ENCODE measurements at places on chromosomes 2 and 18. TPM values are rescaled to one million over a fixed set of nuclear protein-coding genes. Genes with fewer than 3 reads are reported as not detected.

DNA sequence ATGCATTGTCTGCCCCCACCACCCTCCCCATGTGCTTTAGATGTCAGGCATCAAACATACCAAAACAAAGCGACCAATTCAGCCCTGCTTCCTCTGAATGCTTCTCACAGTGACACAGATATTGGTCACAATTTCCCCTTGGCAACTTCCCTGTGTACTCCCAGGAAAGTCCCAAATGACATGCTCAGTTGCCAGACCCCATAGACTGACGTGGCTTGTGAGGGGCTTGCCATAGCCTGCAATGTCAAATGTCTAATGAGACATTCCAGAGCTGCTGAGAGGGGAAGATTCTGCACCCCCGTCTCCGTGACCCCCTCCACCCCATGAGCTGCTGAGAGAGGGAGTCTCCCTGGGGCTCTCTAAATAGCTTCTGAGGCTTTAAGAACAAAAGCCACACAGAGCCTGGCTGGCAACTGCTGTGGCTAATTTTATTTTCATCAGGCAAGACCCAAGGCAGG lies 47.3 kb downstream of the RFTN2 start:
- DNase-seq, result peak; percentile 6

- DNase-seq, result no peak
Measured at GRCh38 chr2:233288663-233289062, 19.0 kb upstream of the SAG start.

DNA sequence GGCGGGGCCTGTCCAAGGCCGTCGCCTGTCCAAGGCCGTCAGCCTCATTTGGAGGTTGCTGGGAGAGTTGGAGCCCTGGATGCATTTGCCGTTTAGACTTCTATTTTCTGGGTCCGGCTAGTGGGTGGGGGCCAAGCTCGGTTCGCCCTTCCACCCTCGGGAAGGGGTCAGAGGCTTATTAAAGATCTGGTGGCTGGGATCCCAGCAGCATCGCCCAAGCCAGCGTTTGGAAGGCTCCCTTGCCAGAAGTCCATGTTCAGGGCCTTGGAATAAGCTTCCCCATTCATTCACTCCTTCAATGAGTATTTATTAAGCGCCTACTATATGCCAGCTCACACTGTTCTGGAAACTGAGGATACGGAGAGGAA lies 516 bp upstream of the DOCK10 start:
- DNase-seq, result no peak

- DNase-seq, result no peak
Measured at GRCh38 chr2:31922542-31923408, 88.0 kb downstream of the MEMO1 start.

DNA sequence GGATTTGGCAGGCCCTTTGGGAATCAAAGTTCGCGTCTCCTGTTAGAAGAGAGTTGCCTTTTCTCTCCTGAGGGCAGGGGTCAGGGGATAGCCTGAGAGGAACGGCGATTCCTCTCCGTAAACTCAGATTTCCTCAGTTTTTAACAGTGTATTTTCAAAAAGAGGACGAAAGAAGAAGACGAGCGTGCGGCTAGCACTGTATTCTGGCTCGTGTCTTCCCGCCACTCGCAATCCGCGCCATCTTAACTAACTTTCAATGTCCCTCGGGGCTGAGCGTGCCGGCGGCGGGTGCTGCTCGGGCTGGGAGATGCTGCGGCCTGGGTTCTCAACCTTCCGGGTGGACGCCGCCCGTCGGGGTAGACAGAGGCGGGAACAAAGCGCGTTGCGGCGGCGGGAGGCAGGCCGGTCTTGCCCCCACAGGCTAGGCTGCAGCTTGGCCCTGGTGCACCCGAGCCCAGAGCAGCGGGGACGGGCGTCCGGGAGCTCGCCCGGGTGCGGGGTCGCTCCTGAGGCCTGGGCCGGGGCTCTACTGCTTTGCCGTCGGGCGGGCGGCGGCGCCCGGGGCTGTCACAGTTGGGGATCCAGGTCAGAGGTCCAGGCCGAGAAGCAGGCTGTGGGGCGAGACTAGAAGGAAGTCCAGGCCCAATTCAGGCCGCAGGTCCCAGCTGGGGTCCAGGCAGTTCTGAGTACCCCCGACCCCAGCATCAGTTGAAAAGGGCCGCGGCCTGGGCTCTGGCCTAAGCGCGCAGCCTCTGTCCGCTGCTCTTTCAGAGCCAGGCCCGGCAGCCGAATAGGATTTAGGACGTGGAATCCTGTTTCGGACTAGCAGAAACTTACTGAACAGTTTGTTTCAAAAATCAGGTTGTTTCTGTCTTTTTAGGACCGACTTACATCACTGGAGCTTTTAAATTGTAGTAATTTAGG lies 11.8 kb downstream of the TBR1 start:
- no peak for DNase-seq

The MRPS5 gene
- total RNA-seq, result 67.8 TPM

- DNase-seq, result no peak
Measured at GRCh38 chr2:62408241-62408677, 97.7 kb downstream of the TMEM17 start.

The KCNG2 gene
- total RNA-seq, result not detected

The CFAP221 gene
- 0.42 TPM for total RNA-seq

DNA sequence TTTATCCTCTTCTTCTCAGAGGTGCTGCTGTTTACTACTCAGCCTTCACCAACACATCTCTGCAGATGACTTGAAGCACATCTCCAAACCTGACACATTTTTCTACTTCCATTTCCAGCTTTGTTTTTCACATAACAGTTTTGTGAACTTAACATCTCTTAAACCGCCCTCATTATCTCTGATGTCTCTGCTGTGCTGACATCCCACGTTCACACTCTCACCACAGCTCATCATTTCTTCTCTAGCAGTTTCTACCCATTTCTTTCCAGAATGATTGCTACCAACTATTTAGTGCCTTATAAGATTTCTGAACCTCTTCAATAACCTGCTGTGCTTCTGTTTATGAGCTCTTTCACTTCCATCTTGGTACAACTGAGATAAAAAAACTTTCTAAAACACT lies 238.0 kb downstream of the PTPRM start:
- no peak for DNase-seq

The MOGAT1 gene
- total RNA-seq, result not detected

The ESCO1 gene
- total RNA-seq, result 19.2 TPM

GRCh38 chr2:187580462-187581124 lies 26.4 kb upstream of the TFPI start:
- no peak for DNase-seq

- DNase-seq, result no peak
Measured at GRCh38 chr2:223238301-223238700, 186.3 kb downstream of the KCNE4 start.

- DNase-seq, result no peak
Measured at GRCh38 chr2:195652911-195653310, 4.1 kb upstream of the SLC39A10 start.

- DNase-seq, result no peak
Measured at GRCh38 chr2:83196225-83196624, 1262.9 kb downstream of the SUCLG1 start.

DNA sequence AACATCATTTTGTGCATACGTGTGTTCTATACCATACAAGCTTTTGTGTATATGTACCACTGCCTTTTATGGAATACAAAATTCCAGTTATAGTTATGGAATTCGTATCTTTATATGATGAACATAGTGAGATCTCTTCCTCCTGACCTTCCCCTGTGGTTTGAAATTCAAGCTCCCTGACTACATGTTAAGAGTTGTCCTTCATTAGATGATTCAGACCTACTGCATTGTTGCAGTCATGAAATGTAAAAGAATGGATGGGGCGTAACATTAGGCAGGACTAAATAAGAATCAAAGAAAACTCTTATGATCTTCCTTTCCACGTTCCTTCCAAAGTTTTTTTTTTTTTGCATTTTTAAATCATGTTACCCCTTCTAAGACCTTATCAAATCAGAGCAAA lies 107.1 kb downstream of the UNC80 start:
- no peak for DNase-seq

The GATA6 gene
- 6.0 TPM for total RNA-seq

- DNase-seq, result no peak
Measured at GRCh38 chr2:117856415-117857210, 42.1 kb downstream of the DDX18 start.

- DNase-seq, result no peak
Measured at GRCh38 chr2:38265461-38265860, 111.6 kb downstream of the ATL2 start.

Data from tibial nerve (tissue), 4 donors.